Bone marrow (tissue), 2 donors: ENCODE measurements at places on chromosomes 2 and 18.

- DNase-seq, result no peak
Measured at GRCh38 chr2:13581471-13581870, 864.7 kb downstream of the TRIB2 start.

DNA sequence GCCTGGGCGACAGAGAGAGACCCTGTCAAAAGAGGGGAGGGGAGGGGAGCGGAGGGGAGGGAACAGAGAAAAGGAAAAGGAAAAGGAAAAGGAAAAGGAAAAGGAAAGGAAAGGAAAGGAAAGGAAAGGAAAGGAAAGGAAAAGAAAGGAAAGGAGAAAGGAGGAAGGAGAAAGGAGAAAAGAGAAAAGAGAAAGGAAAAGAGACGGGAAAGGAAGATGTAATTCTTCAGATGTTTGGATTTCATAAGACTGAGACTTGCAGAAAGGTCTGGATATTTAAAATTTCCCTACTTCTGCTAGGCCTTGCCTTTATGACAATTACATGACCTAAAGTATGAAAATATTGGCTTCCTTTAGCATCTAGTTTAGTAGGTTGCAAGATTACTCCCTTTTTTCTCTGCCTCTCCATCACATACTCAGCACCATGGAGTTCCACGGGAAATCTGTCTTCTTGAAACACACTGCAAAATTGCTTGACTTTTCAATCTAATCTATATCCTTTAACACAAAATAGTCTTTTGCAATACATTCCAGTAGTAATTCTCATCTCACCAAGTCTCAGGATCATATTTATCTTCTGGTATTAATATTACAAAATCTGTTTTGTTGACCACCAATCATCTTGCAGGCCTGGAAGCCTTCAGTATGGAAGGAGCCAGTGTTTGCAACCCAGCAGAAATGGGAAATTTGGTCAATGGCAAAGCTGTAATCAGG is 383.5 kb downstream of the ZEB2 start:
- no peak for DNase-seq

- peak; percentile 21 for DNase-seq
Measured at GRCh38 chr2:43542285-43542933, 53.4 kb downstream of the THADA start.

- DNase-seq, result no peak
Measured at GRCh38 chr2:113973810-113974209, 83.9 kb downstream of the ACTR3 start.

GRCh38 chr18:39602131-39602530 is 2036.5 kb upstream of the CELF4 start:
- no peak for DNase-seq

GRCh38 chr18:52045946-52046675 is 293.9 kb upstream of the DCC start:
- no peak for DNase-seq

GRCh38 chr2:212626371-212626918 is 87.8 kb upstream of the ERBB4 start:
- DNase-seq, result no peak

GRCh38 chr18:32355896-32356295 is 114.8 kb downstream of the GAREM1 start:
- no peak for DNase-seq

- DNase-seq, result no peak
Measured at GRCh38 chr2:39435234-39435633, 1.9 kb downstream of the MAP4K3 start.

- no peak for DNase-seq
Measured at GRCh38 chr18:75474332-75474731, 46.8 kb upstream of the SMIM21 start.

DNA sequence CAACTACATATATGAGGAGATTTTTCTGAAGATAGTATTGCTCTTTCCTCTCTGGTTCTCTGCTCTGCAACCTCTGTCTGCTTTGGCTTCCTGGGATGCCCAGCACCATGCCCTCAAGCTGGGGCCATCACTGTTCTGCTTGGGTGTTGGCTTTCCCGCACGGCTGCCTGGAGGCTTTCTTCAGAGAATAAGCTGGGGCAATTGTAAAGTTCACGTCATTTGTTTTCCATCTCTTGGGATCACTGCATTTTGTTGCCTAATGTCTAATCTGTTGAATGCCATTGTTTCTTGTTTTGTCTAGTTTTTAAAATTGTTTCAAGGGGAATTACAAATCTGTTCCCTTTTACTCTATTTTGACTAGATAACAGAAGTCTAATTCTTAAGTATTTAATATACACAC is 437.3 kb upstream of the NRP2 start:
- no peak for DNase-seq

DNA sequence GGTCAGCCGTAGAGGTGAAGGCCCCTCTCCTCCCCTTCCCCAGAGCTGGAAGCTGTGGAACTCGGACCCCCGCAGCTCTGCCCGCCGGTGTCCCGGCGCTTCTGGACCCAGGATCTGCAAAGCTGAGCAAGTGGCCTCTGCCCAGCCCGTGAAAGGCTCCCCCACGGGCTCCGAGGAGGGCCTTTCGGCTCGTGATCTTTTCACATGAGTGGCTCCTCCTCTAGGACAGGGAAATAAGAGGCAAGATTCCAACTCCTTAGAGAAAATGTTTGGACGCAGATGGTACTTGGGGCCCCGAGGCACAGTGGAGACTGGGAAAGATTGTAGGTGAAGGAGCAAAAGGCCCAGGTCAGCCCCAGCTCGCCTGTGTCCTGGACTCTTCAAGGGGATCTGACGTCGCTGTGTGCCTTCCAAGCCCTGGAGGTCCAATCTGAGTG is 48.2 kb upstream of the SP3 start:
- DNase-seq, result no peak

DNA sequence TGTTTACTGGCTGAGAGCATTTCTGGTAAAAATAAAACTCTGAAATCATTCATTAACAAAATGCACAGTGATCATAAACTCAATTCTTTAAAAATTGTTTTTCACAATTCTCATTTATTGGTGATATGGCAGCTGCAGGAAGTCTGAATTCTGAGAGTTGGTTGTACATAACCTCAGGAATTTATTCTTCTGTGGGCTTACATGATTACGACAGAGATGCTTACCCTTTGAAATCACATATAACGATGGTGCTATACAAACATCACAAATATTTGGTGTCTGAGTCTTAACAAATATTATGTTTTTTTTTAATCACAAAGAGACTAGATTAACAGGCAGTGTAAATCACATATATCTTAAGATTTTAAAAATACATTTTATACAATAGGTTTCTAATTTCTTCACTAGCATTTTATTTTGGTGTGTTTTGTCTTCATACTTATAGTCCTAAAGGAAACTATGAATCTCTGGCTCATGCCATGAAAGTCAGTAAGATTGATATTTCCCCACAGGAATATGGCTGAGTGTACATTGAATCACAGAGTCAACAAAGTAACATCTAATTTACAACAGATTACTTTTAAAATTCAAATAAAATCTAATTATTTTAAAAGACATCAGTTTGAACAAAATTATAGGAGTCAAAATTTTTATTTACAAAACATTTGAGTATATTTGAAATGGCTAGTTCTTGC is 318.8 kb upstream of the THUMPD2 start:
- DNase-seq, result no peak

- no peak for DNase-seq
Measured at GRCh38 chr2:63424329-63425078, 163.8 kb downstream of the WDPCP start.

- no peak for DNase-seq
Measured at GRCh38 chr18:57595347-57595746, 8.8 kb upstream of the FECH start.

GRCh38 chr2:46976556-46977279 is 61.1 kb upstream of the MCFD2 start:
- no peak for DNase-seq

DNA sequence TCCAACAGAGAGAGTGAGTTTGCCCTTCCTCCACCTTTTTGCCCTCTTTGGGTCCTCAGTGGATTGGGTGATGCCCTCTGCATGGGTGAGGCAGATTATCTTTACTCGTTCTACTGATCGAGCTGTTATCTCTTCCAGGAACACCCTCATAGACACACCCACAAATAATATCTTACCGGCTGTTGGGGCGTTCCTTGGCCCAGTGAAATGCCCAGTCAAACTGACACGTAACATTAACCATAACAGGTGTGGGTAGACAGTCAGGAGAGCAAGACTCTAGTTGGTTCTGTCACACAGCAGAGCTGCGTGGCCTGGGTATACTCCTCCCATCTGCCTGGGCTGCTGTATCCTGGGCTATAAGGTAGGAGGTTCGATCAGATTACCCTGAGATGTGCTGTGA is 144.1 kb downstream of the AGAP1 start:
- no peak for DNase-seq

DNA sequence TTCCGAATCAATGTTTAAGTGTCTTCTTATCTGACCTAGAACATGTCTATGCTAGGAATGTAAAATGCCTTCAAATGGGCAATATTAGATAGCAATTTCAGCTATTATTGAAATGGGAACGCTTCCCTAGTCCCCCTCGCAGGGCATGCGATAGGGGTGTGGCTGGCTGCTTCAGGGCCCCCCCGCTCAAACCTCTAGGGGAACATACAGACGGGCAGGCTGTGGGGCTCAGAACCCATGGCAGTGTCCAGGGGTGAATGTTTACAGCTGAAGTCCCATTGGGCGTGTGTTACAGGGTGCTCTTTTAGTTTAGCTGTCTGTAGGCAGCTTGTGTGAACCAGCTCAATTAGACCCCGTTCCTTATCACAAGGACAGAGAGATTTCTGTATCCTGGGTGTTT is 315.9 kb downstream of the DSEL start:
- no peak for DNase-seq

DNA sequence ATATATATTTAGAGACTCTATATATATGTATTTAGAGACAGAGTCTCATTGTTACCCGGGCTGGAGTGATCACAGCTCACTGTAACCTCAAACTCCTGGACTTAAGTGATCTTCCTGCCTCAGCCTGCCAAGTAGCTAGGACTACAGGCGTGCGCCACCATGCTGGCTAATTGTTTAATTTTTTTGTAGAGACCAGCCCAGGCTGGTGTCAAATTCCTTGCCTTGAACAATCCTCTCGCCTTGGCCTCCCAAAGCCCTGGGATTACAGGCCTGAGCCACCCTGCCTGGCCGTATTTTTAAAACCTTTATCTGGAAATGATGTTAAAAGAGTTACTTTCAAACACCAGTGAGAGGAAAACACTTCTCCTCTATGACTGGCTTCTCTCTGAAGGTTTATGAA is 30.9 kb upstream of the PGAP1 start:
- DNase-seq, result no peak

DNA sequence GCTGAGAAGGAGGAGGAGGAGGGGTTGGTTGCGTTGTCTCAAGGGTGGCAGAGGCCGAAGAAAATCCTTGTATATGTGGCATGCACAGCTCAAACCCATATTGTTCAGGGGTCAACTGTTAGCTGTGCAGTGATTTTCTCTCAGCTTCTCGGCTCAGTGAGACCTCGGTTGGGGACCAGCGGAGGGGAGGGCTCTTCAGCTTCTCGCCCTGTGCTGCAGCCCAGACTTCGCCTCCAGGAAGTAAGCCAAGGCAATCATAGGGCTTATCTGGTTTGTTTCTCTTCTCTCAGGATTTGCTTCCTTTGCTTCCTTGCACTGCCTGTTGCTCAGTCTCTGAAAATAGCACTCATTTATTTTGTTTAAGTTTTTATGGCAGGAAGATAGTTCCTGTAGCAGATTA is 85.5 kb downstream of the SOWAHC start:
- DNase-seq, result no peak

GRCh38 chr2:235833971-235834620 is 334.1 kb downstream of the GBX2 start:
- no peak for DNase-seq

GRCh38 chr2:105450471-105450870 is 51.6 kb upstream of the FHL2 start:
- no peak for DNase-seq

GRCh38 chr2:149814049-149814448 is 226.5 kb upstream of the MMADHC start:
- DNase-seq, result no peak

- DNase-seq, result no peak
Measured at GRCh38 chr2:81853341-81853740, 1548.8 kb upstream of the LRRTM1 start.

GRCh38 chr2:42102591-42103450 is 55.0 kb downstream of the PKDCC start:
- no peak for DNase-seq

GRCh38 chr2:32715391-32715841 is 87.6 kb downstream of the TTC27 start:
- no peak for DNase-seq

DNA sequence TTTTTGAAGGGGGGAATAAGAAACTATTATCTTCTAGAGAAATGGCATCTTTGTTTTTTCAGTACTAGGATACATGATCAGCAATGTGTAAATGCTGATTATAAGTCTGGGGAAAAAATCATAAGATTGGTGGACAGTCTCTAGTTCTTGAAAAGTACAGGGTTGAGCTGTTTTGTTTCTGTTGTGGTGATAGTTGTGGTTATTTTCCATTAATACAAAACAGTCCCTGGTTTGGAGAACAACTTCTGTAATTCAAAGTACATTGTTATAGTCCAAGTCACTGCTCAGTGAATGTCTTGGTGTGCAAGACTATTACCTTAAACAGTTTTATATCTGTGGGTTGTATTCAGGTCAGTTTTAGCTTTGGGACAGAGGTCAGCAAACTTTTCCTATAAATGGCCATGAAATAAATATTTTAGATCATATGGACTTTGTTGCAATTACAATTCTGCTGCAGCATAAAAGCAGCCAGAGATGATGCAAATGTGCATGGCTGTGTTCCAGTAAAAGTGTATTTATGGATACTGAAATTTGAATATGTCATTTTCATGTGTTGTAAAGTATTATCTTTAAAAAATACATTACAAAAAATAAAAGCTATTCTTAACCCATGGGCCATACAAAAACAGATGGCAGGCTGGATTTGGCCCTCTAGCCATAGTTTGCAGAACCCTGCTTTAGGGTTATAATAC is 111.0 kb downstream of the CERS6 start:
- no peak for DNase-seq

- DNase-seq, result no peak
Measured at GRCh38 chr2:11891671-11892440, 145.4 kb downstream of the LPIN1 start.

- DNase-seq, result no peak
Measured at GRCh38 chr2:41958251-41958650, 89.6 kb upstream of the PKDCC start.

DNA sequence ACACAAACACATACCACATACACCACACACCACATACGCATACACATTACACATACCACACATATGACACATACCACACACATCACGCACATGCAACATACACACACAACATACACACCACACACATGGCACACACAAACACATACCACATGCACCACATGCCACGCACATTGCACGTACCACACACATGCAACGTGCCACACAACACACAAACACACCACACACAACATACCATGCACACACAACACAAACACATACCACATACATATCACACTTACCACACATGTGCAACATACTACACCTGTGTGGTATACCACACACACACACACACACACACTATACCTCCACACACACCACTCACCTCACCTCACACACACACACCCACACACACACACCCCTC is 15.0 kb downstream of the TMEM177 start:
- no peak for DNase-seq

DNA sequence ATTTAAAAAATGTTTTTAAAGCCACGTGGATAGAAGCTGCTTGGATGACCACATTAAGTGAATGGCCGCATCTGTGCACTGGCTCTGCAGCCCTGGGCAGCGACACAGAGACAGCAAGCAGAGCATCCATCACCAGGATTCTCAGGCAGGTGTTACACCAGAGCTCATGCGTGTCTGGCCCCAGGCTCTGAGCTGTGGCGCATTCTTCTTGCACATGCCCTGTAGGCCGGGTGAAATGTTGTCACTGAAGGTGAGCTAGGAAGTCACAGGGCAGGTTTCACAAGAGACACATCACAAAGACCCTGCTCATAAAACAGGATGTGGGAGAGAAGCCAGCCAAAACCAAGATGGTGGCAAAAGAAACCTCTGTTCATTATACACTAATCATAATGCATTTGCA is 8.4 kb upstream of the PXDN start:
- DNase-seq, result no peak
